ENCODE measurements at places on chromosomes 7 and 10.

DNA sequence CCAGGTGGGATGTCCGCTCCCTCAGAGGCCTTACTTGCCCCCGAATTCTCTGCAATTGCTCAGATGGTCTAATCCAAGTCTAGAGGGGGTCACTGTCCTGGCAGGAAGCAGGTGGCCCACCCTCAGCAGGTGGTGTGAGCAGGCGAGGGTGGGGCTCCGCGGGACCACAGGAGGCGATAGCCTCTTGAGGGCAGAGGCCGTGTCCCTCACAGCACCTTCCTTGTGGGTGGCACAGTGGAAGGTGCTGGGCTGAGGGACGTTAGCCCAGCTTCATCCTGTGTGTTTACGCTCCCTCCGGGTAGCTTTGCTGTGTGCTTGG lies 38.3 kb upstream of the INPP5A start:
- no peak for DNase-seq

- no peak for DNase-seq
Observed at GRCh38 chr7:85019176-85019575, 167.7 kb downstream of the SEMA3D start.

DNA sequence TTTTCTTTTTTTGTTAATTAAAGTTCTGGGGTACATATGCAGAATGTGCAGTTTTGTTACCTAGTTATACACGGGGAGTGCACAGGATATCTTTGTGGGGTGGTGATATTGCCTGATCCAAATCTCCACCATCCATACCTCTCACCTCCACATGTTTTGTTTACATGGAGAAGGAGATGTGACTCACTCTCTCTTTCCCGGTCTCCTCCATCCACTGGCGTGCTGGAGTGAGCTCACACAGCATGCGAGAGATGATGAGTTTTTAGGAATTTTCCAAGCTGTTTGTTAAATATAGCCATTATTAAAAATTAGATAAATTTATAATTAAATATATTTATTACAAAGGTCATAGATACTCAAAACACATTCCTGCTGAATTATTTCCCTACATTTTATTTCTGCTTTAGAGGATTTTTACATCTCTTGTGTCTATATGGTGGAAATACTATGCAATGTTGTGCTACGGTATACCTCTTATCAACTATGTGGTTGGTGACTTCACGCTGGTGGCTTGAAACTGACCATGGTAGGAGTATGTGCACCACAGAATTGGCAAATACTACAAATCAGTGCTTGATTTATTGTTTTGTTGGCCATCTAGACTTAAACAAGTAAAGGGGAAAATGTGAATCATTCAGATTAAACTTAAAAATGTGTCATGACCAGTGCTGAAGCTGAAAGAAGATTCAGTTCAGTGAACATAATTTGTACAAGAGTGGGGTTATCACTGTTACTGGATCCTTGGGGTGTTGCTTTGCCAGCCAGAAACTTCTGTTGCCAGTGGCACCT lies 107.9 kb upstream of the FAM180A start:
- peak; percentile 77 for DNase-seq

GRCh38 chr10:28624351-28624750 lies 53.0 kb upstream of the BAMBI start:
- DNase-seq, result no peak

DNA sequence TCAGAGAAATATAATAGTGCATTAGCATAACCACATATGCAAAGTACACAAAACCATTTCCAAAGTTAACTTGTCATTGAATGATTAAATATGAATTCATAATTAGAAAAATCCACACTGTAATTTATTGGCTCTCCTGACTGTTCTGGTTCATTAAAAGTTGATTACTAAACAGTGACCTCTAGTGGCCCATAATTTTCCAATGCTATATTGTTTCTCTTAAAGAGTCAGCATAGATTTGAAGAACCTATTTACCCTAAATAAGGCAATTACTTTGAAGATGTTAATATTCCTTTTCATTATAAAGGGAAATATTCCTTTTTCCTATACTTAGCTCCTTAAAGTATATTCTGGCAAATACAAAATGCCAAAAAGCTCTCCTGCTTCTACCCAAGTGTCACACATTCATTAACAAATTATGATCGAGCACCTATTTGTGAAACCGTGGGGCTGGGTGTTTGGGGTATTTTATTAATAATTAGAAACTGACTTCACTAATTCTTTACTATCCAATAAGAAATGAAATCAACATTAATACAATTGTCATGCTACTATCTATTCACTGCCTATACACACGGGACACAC lies 86.2 kb downstream of the HIBADH start:
- peak; percentile 37 for DNase-seq

GRCh38 chr7:52289247-52289646 lies 746.2 kb upstream of the POM121L12 start:
- DNase-seq, result no peak

GRCh38 chr7:128160296-128160695 lies 80.8 kb upstream of the LEP start:
- no peak for DNase-seq

DNA sequence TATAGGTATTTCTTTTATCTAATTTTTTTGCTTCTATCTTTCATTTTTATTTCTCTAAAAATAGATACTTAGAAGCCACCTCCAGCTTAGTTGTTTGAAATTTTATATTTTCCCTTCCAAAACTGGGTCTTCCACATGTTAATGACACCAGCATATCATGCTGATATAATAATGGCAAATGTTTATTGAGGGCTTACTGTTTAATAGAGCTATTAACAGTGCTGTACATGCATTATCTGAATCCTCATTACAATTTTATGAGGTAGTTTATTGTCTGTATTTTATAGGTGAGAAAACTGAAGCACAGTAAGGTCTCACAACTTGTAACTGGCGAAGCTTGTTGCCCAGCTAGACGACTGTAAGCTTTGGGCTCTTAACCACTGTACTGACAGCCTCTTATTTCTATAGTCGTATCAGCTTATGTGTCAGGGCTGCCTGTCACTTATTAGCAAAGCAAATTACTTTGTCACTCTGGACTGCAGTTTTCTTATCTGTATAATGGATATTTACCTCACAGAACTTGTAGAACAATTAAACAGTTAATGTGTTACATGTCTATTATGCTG lies 51.2 kb downstream of the ANKIB1 start:
- no peak for DNase-seq

- peak; percentile 15 for DNase-seq
Observed at GRCh38 chr7:91692800-91693199, 187.7 kb downstream of the MTERF1 start.

DNA sequence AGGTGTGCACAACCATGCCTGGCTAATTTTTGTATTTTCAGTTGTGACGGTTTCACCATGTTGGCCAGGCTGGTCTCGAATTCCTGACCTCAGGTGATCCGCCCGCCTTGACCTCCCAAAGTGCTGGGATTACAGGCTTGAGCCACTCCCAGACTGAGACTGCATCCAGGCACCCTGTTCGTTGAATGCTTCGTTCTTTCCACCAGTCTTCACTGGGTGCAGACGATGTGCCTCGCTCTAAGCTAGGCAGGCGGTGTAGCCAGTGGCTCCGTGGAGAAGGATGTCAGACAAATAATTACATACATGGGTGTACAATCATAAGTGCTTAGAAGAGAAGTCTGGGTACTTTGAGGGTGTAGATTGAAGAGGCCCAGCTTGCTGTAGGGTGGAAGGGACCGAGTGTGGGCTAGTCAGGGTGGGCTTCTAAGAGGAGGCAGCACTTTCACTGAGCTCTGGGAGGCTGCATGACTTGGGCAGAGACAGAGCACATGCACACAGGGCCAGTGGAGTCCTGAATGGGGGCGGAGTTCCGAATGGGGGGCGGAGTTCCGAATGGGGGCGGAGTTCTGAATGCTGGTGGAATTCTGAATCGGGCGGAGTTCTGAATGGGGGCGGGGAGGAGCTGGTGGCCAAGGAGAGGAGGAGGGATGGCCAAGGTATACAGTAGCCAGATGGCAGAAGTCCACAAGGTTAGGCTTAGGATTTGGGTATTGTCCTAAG lies 74.3 kb downstream of the COL26A1 start:
- no peak for DNase-seq

DNA sequence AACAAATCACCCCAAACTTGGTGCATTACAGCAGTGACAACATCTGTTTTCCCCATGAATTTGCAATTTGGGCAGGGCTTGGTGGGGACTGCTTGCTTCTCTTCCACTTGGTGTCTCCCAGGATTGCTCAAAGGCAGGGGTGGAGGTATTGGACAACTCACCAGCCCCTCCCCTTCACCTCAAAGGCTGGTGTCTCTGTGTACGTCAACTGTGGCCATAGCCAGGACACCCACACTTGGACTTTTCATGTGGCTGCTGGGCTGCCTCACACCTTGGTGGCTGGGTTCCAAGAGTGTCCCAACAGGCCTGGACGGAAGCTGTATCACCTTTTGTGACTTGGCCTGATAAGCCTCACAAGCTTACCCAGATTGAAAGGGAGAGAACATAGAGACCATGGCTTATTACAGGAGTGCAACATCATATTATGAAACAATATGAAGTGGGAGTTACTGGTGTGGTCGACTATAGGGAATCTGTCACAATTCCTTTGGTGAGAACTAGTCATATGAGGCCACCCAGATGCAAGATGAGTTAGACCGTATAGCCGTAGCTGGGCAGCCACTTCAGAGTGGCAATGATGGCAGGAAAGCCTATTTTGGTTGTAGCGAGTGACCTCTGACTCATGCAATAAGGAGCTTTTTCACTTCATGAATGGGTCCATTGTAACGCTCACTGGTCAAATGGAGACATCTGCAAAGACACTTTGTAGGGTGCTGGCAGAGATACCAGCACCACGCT lies 187.6 kb upstream of the ITGB1 start:
- DNase-seq, result peak; percentile 60

DNA sequence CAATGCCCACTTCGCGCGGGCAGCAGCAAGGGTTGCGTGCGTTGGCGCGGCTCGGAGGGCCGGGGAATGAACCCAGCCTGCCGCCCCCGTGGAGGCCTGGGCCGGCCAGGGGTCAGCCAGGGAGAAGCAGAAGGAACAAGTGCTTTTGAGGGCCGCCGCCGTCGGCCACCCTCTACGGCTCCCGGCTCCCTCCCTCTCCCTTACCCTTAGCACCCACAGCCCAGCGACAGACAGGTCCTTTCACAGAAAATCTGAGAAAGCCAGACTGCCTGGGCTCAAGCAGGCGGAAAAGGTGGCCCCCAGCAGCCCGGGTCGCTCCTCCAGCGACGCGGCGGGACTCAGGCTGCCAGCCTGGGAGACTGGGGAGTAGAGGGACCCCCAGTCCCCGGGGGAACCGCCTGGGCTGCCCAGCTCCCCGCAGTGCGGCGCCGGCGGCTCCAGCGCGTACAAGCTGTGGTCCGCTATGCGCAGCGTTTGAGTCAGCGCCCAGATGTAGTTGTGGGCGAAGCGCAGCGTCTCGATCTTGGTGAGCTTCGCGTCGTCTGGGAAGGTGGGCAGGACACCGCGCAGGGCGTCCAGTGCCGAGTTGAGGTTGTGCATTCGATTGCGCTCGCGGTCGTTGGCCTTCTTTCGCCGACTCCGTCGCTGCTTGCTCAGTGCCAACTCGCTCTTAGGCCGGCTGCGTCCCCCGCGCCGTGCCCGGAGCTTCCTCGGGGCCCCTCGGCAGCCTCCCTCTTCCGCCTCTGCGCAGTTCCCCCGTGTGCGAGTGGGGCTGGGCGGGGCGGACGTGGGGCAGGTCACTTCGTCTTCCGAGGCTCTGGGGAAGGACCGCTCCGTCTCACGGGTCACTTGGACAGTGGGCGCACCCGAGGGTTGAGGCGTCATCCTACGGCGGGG lies 815 bp downstream of the NEUROG3 start:
- no peak for DNase-seq

DNA sequence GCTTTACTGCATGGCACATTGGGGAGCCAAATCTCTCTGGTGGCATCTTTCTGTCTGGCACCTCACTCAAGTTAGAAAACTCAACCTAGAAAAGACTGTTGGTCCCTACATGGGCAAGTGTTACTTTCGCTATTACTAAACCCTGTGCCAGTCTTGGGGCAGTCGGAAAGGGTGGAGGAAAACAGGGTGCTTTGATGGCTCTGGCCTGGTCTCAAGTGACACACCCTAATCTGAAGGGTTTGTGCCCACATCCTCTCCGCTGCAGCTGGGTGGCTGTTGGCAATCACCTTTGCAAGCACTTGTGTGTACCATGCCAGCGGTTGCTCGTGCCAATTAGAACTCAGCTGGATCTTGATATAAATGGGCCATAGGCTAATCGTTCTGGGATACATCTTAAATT lies 159.8 kb upstream of the ITGB1 start:
- no peak for DNase-seq

DNA sequence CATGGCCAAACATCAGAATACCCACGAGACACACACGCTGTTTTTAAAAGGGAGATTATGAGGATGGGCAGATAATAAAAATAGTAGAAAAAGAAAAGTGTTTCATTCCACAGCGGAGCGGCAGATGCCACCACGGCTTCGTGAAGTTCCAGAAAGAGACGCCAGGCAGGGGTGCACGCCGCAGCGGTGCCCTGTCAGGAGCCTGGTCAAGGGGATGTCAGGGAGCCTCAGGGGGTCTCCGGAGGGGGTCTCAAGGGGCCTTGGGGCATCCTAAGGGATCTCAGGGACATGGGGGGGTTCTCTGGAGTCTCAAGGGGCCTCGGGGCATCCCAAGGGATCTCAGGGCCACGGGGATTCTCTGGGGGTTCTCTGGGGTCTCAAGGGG lies 253.4 kb downstream of the ZMYND11 start:
- no peak for DNase-seq

DNA sequence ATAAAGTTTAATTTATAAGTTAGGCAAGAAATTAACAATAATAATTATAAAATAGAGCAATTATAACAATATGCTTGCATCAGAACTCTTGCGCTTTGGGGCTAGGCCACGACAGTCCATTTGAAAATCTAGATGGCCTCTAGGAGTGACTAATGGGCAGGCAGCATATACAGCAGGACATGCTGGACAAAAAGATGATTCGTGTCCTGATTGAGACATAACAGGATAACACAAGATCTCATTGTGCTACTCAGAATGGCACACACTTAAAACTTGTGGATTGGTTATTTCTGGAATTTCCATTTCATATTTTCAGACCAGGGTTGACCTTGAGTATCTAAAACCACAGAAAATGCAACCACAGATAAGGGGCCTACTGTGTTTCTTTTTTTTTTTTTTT lies 27.5 kb downstream of the CTNNA3 start:
- DNase-seq, result peak; percentile 26

DNA sequence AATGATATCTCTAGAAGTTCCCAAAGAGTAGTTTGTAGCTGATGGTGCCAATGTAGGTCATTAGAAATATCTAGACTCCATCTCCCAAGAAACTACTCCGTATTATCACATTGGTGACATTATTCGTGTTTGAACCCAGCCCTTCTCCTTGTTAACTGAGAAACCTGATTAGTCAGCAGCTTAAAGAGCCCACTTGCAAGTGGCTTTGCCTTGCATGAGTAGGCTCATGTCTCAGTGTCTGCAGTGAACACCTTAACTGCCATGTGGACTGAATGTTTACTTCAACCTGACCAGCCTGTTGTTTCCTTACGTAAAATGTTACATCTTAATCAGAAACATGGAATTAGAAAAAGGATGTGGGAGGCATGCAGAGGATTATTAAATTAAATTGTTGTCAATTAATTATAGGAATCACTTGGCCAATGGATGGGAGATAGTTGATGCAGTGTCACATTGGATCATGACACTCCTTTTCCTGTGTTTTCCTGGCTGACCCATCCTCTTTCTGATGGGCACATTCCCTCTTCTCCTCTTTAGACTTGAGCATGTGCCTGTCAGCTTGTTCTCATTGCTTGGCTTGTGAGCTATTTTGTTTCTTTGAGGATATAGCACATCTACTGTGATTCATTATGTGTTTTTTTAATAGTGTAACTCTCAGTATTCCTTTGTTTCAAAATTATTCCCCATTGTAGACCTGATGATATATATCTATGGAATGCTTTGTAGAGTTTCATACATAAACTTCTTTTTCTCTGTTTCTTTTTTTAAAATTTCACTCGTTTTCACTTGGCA lies 18.0 kb downstream of the STARD3NL start:
- peak; percentile 53 for DNase-seq
